ENCODE measurements at places on chromosomes 3 and 15. TPM values are rescaled to one million over a fixed set of nuclear protein-coding genes. Genes with fewer than 3 reads are reported as not detected.

- no peak overlapping the region for H3K4me3 ChIP-seq
- H3K27me3 ChIP-seq, result no peaks in the 10 kb centered on the region
- no peak overlapping the region for H3K27ac ChIP-seq
- peaks cover 2% of the 10 kb centered on the region for H3K4me1 ChIP-seq
- H3K36me3 ChIP-seq, result no peaks in the 10 kb centered on the region
These were observed 321.8 kb downstream of the CTNNB1 start for GRCh38 chr3:41521010-41521655.

- H3K4me3 ChIP-seq, result no peak overlapping the region
- peak; percentile 24 for DNase-seq
- H3K36me3 ChIP-seq, result no peaks in the 10 kb centered on the region
- H3K27me3 ChIP-seq, result no peaks in the 10 kb centered on the region
- no peaks in the 10 kb centered on the region for H3K4me1 ChIP-seq
These were observed 605.6 kb downstream of the AGBL1 start for GRCh38 chr15:86685263-86685662.

DNA sequence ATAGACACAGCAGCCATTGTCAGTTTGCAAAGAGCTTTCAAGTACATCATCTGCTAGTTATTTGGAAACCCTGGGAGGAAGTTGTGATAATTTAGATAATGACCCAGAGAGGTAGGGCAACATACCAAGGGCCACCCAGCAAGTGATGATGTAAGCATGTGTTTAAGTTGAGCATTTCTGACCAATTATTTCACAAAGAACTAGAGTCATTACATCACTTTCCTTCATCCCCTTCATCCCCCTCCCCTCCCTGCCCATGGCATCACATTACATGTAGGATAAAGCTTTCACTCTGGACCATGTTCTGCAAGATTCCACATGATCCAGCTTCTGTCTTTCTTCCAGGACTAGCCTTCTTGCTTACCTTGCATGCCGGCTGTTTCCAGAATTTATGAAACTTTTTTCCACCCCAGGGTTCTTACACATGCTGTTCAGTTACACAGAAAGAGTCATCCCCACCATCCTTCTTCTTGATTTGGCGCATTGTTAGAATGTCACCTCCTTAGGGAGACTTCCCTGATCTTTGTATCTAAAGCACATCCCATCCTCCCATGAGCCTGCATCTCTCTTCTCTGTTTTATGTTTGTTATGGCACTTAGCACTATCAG is 71.3 kb downstream of the PTPRG start:
- no peak for DNase-seq
- no peak overlapping the region for H3K27ac ChIP-seq
- H3K4me1 ChIP-seq, result no peaks in the 10 kb centered on the region
- H3K36me3 ChIP-seq, result no peaks in the 10 kb centered on the region

- no peak for DNase-seq
- H3K4me1 ChIP-seq, result no peaks in the 10 kb centered on the region
- no peaks in the 10 kb centered on the region for H3K27me3 ChIP-seq
- H3K4me3 ChIP-seq, result no peak overlapping the region
- H3K27ac ChIP-seq, result no peak overlapping the region
These were observed 69.7 kb upstream of the UBE3A start for GRCh38 chr15:25508369-25509002.

DNA sequence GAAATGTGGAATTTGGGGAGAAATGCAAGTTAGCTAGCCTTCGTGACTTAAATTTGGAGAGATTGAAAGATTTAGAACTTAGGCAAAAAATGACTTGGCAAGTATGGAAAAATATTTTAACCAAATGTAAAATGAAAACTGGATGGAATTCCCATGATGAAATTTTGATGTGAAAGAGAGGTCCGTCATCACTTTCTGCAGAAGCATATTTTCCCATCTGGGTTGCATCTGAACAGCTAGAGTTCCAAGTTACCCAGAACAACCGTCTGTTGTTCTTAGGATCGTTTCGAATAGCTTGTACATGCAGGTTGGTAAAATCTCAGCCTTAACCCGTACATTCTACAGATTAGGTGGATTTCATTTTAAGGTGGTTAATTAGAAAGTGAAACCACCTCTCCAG is 136.3 kb downstream of the GHSR start:
- H3K4me3 ChIP-seq, result no peak overlapping the region
- DNase-seq, result no peak
- peaks cover 5% of the 10 kb centered on the region for H3K36me3 ChIP-seq
- no peaks in the 10 kb centered on the region for H3K27me3 ChIP-seq
- H3K4me1 ChIP-seq, result peaks cover 10% of the 10 kb centered on the region

The TCAIM gene
- 10.5 TPM for polyA plus RNA-seq

Measured in small intestine (tissue), 16 donors.